ENCODE measurements at places on chromosomes 7 and 10.

DNA sequence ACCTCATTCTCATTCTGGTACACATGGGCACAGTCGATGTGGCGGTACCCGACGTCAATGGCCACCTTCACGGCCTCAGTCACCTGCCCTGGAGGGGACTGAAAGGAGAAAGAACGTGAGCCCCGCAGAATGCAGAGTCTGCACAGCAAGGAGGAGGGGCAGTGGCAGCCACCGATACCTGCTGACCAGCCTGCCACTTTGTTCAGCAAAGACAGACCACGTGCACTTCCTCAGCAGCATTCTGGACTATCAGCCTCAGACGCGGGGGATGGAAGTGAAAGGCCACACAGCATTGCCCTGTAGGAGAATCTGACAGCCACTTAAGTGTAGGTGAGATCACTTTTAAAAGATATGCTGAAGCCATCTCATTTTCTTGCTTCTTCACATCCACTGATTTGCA lies 7.2 kb downstream of the AKR1B1 start:
- DNase-seq, result no peak

DNA sequence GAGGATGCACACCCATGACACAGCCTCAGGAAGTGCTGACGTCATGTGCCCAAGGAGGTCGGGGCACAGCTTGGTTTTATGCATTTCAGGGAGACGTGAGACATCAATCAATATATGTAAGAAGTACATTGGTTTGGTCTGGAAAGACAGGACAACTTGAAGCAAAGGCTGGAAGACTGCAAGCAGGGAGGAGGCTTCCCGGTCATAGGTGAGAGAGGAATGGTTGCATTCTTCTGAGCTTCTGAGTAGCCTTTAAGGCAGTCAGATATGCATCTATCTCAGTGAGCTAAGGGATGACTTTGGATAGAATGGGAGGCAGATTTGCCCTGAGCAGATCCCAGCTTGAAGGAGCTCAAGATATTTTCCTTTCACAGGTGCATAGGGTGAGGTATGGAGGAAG lies 349.5 kb downstream of the TYW1 start:
- no peak for DNase-seq

GRCh38 chr7:113087071-113087998 lies 708 bp upstream of the GPR85 start:
- DNase-seq, result no peak

- DNase-seq, result no peak
Measured at GRCh38 chr7:12643001-12643643, 44.3 kb upstream of the ARL4A start.

- DNase-seq, result no peak
Measured at GRCh38 chr7:48350515-48350914, 179.3 kb downstream of the ABCA13 start.

GRCh38 chr7:158072991-158073730 lies 514.5 kb downstream of the PTPRN2 start:
- DNase-seq, result no peak

DNA sequence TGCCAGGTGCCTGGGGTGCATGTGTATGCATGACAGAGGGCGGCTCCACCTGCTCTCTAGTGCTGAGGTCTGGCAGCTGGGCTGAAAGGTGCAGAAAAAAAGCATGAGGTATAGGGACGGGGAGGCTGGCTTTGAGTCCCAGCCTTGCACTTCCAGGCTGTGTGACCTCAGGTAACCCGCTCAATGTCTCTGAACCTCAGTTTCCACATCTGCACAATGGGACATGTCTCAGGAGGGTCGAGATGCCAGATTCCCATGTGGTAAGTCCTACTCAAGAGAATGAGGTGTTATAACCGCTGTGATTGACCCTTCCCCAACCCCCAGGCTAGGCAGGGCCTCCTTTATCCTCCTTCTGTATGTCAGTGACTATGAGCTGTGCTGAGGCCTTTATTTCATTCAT lies 48.8 kb downstream of the ARHGAP22 start:
- DNase-seq, result no peak
